ENCODE measurements at places on chromosomes 1 and 21.
A peak's percentile ranks its signal among the peaks of the same experiment; 100 is the strongest.

GRCh38 chr1:218259800-218260199 lies 25.3 kb upstream of the RRP15 start:
- no peak for DNase-seq

GRCh38 chr1:27557596-27558340 lies 46.2 kb downstream of the AHDC1 start:
- no peak for DNase-seq

GRCh38 chr1:212040629-212041412 lies 5.3 kb downstream of the DTL start:
- no peak for DNase-seq

GRCh38 chr1:55213885-55214211 lies 1.3 kb downstream of the USP24 start:
- DNase-seq = peak; percentile 68

DNA sequence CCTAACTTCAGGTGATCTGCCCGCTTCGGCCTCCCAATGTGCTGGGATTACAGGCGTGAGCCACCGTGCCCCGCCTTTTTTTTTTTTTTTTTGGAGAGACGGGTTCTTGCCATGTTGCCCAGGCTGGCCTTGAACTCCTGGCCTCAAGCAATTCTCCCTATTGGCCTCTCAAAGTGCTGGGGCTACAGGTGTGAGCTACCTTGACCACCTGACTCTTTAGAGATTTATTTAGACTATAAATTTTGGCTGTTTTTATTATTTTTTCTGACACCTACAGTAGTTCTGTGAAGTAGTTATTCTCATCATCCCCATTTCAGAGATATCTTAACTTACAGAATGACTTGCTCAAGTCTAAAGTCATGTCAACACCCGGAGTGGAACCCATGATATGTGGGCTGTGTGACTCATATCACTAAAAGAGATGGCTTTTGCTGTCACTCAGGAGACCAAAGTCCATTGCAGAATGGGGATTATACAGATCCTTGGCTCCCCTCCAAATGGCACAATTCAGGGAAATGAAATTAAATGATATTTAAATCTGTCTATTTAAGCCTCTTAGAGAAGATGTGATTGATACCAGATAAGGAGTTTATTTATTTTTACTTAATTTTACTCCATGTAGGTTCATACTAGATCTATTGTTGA lies 93.2 kb downstream of the CTH start:
- DNase-seq = no peak

DNA sequence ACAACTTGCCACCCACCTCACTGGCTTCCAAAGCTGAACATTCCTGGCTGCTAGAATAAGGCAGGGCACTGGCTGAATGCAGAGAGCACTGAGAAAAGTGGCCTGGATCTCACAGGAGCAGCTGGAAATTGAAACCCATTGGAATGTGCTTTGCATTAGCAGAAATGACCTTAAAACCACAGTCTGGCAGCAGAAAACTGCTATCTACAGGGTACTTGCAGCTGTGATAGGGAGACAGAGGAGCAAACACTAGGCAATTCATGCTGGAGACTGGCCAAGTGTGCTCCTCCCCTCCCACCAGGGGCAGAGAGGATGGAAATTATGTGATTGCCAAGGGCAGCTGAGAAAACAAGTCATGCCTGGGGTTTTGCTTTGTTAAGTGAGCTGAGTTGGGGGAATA lies 47.2 kb downstream of the HSD3B1 start:
- no peak for DNase-seq

DNA sequence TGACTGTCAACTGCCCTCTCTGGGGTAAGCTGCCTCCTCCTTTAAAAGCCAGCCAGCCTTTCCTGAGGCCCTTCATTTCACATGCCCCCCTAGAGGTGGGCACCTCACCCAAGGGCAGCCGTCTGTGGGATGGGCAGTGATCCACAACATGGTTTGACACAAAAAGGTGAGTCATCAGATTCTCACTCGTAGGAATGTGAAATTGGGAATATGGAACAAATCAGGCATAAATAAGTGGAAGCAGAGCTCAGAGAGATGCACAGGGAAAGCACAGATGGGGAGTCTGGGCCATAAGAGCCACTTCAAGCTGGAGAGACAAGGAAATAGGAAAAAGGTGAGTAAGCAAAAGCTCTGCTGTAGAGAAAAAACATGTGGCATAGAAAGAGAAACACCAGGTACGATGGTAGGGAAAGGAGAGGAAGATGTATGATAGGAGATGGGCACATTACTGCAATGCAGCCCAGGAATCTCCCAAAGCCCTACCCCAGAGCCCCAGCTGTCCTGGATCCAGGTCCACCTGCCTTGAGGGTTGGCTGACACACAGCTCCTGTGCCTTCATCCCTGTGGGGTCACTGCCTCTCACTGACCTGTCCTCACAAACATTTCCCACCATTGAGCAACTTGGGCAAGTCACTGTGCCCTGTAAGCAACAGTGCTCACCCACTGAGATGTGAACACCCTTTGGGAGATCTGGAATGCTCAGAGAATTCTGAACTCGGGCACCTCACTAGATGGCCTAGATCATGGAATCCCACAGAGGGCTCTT lies 86.6 kb downstream of the ASTN1 start:
- no peak for DNase-seq

- DNase-seq = no peak
Measured at GRCh38 chr1:238476841-238477240, 586.1 kb upstream of the ZP4 start.

- no peak for DNase-seq
Measured at GRCh38 chr1:182676274-182676673, 8.1 kb downstream of the RGS8 start.

- no peak for DNase-seq
Measured at GRCh38 chr1:160887071-160887470, 2.1 kb upstream of the ITLN1 start.

GRCh38 chr21:17542371-17543011 lies 29.6 kb downstream of the CXADR start:
- no peak for DNase-seq

DNA sequence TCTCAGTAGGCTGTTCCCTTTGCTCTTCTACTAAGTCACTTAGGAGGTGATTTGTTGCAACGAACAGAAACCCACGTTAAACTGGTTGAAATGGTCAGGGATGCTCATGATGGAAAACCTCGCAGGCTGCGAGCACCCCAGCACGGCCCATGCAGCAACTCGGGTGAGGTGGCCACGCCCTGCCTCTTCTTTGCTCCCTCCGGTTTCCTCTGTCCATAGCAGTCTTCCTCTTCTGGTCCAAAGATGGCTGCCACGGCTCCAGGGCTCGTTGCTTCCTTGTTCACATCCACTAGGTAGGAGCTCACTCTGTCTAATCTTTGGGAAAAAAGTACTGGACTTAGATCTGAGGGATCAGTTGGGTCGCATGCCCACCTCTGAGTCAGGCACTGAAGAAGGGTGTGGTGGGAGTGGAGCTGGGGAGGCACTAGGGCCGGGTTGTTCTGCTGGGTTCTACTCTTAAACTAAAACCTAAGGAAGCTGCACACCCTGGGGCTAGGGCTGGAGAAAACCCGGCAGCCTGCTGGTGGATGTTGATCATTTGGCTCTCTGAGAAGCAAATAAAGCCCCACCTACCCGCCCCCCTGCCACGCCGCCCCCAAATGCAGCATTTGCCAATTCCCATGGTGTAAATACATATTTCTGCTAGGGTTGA lies 31.0 kb downstream of the KAZN start:
- DNase-seq = no peak

DNA sequence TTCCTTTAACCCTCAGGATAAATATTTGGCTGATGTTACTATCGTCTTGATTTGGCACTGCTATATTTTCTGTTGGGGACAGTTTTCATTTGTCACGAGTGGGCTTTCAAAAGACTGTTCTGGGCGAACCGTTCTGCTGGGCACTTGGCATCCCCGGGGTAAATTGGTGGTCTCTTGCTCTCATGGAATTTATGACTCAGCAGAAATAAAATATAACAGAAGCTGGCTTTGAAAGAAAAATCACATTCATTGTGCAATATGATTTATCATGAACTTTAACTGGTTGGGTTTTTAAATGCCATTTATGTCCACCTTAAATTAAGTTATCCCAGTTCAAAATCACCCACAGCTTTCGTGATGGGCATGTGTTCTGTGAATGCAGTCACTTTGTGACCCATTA lies 147.3 kb downstream of the KAZN start:
- DNase-seq = no peak

DNA sequence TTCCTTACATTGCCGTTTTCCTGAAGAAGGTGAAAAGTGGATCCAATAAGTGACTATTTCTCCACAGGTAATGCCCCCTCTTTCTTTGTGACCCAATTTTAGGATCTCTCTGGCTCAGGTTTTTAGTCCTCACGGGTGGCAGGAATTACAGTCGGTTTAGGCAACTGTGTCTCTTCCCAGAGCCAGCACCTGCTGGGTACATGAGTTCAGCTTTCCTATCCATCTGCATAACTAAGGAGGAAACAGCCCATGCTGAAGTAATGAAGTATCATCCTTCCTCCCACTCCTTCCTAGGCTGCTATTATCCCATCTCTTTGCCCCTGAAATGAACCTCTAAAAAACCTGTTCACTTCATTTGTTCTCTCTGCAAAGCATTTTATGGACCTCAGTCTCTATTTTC lies 544.6 kb downstream of the NEGR1 start:
- no peak for DNase-seq

Measured in naive thymus-derived CD8-positive, alpha-beta T cell (primary cell).